ENCODE measurements at places on chromosomes 7 and 10.

DNA sequence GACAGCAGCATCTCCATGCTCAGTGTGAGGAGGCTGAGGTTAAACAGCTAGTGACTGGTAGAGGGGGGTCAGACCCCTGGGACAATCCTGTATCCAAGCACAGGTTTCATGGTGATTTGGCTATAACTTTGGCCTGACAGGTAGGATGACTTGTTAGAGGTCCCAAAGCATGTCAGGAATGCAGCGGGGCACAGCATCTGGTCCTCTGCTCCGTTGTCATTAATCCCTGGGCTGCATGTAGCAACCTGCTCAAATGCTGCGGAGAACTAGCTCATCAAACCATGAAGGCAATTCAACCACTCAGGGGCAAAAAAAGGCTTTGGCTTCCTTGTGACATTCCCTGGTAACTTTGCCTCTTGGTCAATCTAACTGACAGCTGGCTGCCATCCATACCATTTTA, 26.8 kb downstream of the WNT2 start:
- no peak for DNase-seq

DNA sequence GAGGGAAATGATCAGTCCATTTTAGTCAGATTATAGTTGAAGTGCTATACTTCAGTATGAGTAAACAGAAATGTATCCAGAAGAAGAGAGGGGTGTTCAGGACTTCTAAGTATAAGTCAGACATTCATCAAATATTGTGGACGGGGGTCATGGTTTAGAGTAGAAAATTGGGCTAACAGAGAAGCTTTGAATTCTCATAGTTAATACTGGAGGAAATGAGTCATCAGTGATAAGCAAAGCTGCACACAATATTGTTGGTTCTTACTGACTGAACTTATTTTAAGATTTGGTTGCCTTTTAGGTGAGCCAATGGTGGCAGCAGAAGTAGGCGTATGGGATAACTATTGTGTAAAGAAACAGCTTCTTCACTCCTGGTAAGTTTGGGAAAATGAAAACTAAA, 1.7 kb upstream of the SUMF2 start:
- DNase-seq, result no peak

DNA sequence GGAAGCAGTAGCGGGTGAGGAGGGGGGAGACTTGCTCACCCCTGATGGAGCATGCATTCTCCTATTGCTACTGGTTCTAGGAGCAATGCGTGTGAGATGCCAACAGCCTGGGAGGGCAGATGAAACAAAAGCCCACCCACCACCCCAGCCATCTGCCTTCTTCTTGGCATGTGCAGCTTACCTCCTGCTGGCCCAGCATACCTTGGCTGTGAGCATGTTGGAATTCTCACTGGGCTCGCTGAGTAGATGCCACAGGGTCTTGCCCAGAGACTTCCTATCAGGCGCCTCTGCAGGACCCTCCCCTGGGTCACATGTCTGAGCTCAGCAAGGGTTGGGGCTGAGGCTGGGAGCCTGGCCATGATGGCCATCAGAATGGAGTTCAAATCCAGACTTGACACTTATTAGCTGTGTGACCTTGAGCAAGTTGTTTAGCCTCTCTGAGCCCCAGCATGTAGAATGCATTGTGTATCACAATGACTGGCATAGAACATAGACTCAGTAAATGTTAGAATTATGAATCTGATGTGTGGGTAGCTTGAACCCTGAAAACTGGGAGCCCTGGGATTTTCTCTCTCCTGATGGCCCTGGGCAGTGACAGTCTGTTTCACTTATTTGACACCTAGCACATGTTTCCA, 38.2 kb downstream of the CDH23 start:
- no peak for DNase-seq

GRCh38 chr10:79055892-79056291, 12.9 kb upstream of the ZMIZ1 start:
- no peak for DNase-seq

DNA sequence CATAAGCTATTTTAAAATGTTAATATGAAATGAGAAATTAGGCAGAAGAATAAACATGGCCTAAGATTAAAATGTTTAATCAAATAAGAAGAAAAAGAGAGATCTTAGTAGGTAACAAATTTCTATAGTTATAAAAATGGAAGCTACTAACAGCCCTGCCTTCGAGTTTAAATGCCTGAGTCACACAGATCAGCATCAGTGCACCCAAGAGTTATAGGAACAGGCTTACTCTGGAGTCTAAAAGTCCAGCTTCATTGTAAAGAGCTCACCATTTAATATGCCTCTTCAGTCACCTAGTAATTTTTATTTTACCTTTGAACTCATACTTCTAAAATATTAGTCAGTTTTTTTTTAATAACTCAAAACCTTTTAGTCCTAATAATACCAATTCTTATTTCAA, 52.6 kb downstream of the BRI3 start:
- DNase-seq, result no peak

GRCh38 chr7:50497968-50498367, 47.8 kb upstream of the FIGNL1 start:
- no peak for DNase-seq

DNA sequence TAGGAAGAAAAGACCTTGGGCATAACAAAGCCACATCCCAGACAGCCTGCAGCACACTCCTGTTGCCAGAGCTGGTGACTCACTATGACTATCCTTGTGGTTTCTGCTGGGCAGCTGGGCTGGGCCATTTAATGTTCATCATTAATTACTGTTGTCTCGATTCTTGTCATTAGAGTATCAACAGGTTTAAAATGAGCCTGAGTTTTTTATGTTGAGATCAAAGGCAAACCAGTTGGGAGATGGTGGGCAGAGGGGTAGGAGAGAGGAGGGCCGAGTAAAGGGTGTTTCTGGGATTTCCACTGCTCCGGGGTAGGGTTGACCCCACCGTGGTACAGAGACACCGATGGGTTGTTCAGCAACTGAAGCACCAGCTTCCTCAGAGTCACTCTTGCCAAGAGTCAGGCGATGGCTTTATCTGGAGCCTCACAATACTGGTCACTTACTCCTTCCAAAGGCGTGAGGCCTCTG, 128.7 kb upstream of the LYZL1 start:
- no peak for DNase-seq

DNA sequence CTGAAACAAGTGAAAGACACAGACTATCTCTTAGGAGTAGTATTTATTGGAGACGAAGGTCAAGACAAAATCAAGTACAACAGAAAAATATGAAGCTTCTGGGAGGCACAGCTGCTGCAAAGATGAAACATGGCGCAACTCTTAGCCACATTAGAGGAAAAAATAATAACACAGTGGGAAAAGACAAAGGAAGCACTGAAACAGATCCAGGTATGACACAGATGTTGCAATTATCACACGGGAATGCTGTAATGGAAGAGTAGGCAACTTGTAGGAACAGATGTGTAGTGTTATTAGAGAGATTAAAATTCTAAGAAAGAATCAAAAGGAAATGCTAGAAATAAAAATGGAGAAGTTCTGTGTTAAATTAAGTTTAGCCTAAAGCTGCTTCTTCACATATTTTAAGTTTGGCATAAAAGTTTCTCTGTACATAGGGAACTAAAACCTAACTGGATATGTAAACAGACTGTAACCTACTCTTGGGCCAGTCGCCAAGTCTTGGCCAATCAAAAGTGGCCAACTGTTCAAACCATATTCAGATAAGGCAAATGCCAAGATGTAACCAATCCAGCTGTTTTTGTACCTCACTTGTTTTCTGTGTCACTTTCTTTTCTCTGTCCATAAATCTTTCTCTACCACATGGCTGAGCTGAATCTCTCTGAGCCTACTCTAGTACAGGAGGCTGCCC, 1132.0 kb upstream of the LRRTM3 start:
- DNase-seq, result no peak

GRCh38 chr7:107023522-107024151, 20.9 kb upstream of the PRKAR2B start:
- DNase-seq, result no peak

DNA sequence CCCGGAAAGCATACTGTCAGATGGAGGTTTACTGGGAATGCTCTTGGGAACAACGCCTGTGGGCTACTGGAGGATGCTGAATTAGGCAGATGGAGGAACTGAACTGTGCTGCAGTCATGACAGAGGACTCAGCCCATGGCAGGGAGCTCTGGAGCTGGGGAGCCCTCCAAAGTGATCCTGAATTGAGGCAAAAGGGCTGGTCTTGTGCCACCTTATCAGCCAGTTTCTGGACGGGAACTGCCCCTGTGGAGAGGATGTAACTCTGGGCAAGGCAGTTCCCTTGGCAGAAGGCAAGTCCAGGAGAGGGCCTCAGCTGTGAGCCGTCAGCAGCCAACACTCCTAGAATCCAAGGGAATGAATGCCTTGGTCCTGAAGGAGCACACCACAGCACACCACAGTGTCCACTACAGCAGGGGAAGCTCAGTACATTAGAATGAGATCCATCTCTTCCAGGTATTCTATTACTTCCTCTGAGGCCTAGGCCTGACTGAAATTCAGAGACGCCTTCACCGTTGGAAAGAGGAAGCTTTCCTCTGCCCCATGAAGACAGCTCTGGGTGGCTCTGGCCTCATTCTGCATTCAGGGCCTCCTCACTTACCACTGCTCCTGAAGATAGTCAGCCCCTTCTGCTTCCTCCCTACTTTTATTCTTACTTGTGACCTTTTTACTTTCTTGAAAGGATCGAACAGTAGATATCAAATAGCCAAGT, 139.6 kb upstream of the GPR26 start:
- no peak for DNase-seq

DNA sequence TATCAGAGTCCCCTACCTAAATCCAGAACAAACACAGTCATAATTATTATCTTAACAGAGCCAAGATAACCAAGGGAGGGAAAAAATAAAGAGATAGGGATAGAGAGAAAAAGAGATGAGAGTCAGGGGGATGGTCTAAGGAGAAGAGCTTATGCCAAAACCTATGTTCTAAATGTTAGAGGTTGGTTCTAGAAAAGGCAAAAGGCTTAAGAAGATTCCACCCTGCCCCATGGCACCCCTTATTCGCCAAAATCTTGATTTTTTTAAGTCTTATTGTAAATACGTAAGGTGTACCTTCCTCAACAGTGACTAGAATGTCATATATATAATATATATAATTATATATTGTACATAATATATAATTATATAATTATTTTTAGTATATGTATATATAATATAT, 29.6 kb upstream of the CTNNA3 start:
- no peak for DNase-seq

DNA sequence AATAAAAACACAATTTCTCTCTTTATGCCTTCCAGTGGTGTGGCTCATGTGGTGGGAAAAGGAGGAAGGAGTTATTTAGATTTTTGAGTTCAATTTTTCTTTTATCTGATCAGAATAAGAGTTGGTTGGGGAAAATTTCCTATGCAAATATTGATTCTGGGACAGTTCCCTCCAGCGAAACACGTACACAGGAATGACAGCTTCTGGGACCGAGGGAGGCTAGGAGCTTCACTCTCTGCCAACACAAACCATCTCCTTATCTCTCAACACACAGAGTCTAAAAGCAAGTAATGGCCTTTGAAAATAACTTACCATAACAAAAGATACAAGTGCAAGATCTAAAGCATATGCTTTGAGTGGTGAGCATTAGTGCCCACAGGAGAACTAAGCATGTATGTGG, 122.7 kb downstream of the RAPGEF5 start:
- no peak for DNase-seq

GRCh38 chr10:129046962-129047361, 420.1 kb upstream of the MGMT start:
- no peak for DNase-seq

DNA sequence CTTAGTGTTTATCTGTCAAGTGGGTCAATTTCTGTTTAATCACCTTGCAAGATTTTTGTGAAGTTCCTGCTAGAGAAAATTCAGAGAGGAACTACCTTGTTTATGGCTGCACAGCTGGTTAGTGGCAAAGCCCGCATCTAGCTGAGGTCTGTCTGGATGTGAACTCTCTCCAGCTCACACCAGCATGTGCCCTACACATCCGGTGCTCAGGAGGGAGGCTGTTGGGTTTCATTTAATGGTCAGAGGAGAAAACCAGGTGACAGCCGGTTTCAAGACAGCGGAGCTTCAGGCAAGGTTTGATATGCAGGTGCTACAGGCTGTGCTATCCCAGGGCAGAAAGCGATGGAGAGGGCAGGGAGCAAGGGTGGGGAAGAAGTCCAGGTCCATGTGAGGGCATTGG, 351.1 kb downstream of the ACTR3B start:
- no peak for DNase-seq

DNA sequence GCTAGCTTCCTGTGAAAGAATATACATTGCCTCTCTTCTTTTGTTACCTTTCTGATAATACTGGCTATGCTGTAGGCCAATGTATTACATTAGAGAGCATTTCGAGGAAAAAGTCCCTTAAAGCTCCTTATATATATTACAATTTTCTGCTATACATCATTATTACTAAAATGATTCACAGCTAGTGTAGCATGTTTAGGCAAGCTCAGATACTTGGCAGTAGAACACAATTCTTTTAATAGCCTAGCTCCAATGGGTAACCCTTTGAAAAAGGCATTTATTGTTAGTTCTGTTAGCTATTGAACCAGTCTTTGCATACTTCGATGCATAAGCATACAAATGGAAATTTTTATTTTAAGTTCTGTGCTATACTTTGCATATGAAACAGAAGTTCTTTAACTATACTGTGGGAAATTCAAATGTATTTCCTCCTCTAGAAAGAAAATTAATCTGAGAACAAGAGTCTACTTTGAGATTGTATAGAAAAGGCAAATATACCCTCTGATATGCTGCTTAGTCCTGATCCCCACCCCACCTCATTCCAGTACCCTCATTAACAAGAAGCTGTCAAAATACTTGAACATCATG, 55.6 kb upstream of the SKAP2 start:
- DNase-seq, result no peak

DNA sequence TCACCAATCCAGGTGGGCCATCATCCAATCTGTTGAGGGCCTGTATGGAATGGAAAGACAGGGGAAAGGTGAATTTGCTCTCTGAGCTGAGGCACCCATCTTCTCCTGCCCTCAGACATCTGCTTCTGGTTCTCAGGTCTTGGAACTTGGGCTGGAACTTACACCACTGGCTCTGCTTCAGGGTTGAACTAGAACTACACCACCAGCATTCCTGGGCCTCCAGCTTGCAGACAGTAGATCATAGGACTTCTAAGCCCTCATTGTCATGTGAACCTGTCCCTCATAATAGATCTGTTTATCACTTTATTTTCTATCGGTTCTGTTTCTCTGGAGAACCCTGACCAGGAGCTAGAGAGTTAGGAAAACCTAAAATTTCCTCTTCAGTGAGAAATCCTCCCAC, 233.5 kb downstream of the CREB5 start:
- DNase-seq, result no peak

DNA sequence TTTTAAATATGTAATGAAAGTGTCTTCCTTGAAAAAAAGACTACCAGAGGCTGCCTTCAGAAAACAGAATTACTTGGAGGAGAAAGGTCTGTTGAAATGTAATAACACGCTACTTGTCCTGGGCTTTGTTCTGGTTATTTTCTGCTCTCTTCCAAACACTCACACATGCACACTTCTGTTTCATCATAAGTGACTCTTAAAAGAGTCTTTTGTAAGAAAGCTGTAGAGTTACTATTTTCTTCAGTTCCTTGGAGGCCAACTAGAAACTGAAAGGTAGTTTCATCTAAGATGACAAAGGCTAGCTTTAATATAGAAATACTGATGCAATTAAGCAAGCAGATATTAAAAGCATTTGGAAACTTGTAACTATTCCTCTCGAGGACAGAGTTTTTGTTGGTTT, 39.1 kb downstream of the TASOR2 start:
- DNase-seq, result no peak

Data from occipital lobe (tissue), 3 donors.